ENCODE measurements at places on chromosomes 2 and 18.

DNA sequence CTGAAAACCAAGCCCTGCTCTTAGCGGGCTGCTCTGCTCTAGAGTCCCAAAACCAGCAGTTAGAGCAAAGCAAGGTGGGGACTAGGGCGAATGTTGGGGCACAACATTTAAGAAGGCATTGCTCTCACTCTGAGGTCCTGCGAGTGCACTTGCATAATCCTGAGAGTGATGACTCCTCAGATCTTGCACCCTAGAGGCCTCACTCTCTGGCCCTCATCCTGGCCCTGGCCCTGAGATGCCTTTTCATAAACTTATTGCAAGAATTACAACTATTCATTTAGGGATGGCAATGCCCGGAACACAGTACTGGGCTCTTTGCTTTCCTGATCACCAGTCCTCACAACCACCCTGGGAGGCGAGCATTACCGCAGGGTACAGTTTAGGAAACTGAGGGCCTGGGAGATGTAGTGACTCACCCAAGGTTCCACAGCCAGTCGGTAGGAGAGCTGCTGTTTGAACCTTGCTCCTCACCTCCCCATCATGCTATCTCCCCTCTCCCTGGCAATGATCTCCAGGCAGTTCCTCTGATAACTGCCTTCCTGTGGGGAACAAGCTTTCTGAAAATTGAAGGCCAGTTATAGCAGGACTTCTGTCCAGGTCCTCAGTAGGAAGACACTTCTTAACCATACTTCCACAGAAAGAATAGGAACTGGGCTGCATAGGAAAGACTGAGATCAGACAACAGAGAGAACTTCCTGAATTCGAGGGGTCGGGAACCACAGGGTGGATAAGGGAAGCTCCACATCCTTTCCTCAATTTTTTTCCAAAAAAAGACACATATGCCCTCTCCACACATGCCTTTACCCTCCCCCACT lies 91.3 kb downstream of the TNS1 start:
- DNase-seq: no peak

DNA sequence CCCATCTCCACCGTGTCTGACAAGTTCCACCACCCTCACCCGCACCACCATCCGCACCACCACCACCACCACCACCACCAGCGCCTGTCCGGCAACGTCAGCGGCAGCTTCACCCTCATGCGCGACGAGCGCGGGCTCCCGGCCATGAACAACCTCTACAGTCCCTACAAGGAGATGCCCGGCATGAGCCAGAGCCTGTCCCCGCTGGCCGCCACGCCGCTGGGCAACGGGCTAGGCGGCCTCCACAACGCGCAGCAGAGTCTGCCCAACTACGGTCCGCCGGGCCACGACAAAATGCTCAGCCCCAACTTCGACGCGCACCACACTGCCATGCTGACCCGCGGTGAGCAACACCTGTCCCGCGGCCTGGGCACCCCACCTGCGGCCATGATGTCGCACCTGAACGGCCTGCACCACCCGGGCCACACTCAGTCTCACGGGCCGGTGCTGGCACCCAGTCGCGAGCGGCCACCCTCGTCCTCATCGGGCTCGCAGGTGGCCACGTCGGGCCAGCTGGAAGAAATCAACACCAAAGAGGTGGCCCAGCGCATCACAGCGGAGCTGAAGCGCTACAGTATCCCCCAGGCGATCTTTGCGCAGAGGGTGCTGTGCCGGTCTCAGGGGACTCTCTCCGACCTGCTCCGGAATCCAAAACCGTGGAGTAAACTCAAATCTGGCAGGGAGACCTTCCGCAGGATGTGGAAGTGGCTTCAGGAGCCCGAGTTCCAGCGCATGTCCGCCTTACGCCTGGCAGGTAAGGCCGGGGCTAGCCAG lies 1.2 kb downstream of the ONECUT2 start:
- no peak for DNase-seq

GRCh38 chr2:218733171-218734021 lies 22.8 kb downstream of the TTLL4 start:
- DNase-seq: no peak

DNA sequence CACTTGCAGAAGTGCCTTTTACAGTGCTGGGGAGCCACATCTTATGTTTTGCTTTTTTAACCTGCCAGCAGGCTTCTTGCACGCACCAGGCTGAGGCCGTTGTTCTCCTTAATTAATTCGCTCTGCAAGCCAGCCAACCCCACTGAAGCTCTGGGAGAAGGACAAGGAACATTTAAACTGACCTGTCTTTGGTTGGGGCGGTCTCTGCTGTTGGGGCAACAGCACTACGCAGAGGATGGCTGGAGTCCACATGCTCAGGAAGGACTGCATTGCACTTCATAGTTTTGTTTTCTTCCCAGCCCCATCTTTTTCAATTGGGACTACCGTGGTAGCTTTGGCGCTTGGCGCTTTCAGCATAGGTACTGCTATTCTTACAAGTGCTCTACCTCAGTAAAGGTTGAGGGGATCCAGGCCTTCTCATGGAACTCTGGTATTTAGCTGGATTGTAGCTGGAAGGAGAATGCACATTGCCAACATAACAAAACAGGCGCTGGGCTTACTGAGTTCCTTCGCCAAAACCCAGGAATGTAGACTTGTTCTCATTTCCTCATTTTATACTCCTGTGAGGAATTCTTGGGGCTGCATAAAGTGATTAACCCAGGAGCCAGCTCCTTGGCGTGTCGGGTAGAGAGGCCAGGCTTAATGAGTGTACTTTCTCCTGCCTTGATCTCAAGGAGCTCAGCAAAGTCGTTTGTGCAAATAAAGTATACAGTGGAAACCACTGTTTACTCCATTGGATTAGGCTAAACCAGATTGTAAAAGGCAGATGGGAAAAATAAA lies 146.2 kb downstream of the PRKCE start:
- DNase-seq: no peak

GRCh38 chr2:24083567-24084385 lies 858 bp downstream of the TP53I3 start:
- peak; percentile 87 for DNase-seq

- DNase-seq: no peak
Observed at GRCh38 chr2:68083346-68083745, 20.5 kb upstream of the C1D start.

DNA sequence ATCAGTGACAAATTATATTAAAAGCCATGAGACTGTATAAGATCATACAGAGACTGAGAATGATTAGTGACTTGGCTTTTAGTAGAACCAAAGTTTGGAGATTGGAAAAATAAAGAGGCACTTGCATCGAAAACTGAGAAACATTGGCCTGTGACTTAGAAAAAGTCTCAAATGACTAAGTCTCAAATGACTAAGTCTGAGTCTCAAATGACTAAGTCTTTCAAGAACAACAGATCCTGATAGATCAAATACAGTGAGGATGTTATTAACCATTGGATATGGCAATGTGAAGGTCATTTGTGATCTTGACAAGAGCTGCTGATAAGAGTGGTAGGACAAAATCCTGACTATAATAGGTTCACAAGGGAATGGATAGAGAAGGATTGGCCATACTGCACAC lies 135.5 kb upstream of the FANCL start:
- DNase-seq: no peak

GRCh38 chr2:124822516-124822915 lies 797.4 kb downstream of the CNTNAP5 start:
- no peak for DNase-seq

DNA sequence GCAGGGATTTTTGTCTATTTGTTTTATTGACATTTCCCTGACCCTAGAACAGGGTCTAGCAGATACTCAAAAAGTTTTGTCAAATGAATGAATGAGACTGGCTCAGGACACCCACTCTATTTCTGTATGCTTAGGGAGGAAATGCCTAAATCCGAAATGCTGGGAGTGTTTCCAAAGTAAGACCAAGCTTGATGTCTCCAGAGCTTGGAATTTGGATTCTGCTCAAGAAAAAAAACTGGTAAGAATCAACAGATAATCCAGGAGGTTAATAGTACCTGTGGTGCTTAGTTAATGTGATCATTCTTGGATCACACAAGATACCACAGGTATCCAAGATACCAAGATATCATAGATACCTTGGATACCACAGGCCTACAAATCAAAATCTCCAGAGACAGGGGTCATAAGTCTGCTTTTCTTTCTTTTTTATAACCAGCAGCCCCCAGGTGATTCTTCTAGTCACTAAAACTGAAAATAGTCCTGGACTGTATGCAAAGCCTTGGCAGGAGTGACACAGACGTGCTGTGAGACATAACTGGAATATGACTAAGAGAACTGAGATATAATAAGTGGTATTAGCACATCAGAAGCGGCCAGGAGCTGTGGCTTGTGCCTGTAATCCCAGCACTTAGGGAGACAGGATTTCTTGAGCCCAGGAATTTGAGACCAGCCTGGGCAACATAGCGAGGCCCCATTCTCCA lies 39.9 kb upstream of the SP3 start:
- no peak for DNase-seq

DNA sequence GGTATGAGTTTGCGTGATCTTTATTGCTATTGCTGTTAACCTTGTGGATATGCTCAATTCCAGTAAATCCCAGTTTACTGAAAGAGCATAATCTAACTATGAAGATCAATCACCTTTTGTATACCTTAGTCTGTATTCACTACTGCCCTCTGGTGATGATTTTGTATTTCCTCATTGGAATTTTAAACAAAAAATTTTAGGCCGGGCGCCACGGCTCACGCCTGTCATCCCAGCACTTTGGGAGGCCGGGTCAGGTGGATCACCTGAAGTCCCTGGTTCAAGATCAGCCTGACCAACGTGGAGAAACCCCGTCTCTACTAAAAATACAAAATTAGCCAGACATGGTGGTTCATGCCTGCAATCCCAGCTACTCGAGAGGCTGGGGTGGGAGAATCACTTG lies 5.1 kb downstream of the COMMD1 start:
- no peak for DNase-seq

- no peak for DNase-seq
Observed at GRCh38 chr2:144490857-144491256, 29.1 kb downstream of the ZEB2 start.

All from K562 (cell line).